ENCODE measurements at places on chromosomes 2 and 18.

DNA sequence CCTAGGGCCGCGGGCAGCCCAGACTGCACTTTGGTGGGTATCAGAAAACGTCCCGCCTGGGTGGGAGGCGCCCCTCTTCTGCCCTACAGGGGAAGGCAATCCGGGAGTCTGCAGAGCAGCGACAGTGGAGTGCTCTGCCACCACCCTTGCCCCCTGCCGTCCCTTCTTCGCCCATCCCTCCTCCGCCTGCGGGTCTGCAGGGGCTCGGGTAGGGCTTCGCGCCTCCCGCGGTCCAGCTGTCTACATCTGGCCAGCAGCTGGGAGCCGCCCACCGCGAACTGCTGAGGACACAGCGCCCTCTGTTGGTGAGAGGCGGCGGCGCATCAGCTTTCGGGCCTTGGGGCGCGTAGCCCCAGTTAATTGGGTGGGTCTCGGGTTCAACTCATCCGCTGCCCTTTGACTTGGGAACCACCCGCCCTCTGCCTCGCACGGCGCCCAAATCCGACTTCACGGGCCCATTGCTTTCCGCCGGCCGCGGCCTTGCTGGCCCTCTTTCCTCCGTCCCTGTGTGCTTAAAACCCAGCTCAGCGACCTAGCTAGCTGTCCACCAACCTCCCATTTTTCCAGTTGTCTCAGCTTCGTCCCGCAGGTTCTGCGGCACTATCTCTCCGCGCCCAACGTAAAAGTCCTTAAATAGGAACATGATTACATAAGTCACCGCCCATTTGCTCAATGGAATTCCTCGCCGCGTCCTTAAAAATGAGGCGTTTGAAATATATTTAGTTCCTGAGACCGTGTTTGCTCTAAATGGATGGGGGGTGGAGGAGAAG, 17.6 kb downstream of the WNT10A start:
- peak; percentile 91 for DNase-seq

DNA sequence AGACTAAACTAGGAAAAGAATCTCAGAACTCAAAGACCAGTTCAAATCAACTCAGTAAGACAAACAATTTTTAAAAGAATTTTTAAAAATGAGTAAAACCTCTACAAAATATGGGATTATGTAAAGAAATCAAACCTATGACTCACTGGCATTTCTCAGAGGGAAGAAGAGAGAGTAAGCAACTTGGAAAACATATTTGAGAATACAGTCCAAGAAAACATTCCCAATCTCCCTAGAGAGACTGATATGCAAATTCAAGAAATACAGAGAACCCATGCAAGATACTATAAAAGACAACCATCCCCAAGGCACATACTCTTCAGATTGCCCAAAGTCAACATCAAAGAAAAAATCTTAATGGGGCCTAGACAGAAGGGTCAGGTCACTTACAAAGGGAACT, 162.7 kb downstream of the WDPCP start:
- DNase-seq = no peak

- no peak for DNase-seq
Observed at GRCh38 chr2:36672199-36672598, 24.3 kb upstream of the VIT start.

DNA sequence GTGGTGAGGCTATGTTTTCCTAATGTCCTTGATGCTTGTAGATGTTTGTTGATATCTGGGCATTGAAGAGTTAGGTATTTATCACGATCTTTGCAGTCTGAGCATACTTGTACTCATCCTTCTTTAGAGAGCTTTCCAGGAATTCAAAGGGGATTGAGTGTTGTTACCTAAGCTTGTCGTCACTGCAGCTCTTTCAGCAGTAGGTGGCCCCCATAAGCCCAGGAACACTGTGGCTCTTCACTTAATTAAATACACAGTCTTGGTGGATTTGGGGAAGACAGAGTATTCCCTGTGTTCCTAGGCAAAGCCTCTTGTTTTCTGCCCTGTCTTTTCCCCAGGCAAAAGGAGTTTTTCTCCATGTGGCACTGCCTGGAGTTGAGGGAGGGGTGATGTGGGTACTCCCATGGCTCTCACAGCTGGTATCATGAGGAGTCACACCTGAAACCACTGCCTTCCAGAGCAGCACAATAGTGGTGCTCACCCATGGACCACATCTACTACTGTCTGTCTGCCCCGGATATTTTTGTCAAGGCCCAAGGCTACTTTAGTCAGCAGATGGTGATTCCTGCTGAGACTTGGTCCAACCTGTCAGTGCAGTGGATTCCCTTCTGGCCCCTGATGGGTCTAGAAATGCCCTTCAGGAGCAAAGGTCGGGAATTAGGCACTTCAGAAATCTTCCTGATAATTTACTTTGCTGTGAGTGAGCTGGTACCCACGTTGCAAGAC, 95.7 kb downstream of the GALNT13 start:
- DNase-seq = no peak

- DNase-seq = peak; percentile 91
Observed at GRCh38 chr18:79962835-79963657, 1.4 kb upstream of the HSBP1L1 start.

- no peak for DNase-seq
Observed at GRCh38 chr18:10086458-10087210, 172.8 kb downstream of the VAPA start.

DNA sequence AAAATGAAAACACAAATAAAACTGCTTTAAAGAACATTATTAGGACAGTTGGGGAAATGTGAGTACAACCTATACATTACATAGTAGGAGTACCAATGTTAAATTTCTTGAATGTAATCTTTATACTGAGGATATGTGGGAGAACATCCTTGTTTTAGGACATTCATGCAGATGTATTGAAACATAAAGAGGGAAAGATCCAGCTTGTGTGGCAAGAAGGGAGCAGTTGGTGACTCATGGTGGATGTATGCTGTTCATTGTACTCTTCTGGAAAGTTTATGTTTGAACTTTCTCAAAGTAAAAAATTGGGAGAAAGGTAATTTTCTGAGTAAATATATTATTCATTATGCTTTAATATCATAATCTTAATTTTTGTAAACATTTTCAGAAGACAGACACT, 132.1 kb upstream of the DLGAP1 start:
- DNase-seq = no peak

GRCh38 chr2:38301340-38301968, 75.6 kb downstream of the ATL2 start:
- no peak for DNase-seq

DNA sequence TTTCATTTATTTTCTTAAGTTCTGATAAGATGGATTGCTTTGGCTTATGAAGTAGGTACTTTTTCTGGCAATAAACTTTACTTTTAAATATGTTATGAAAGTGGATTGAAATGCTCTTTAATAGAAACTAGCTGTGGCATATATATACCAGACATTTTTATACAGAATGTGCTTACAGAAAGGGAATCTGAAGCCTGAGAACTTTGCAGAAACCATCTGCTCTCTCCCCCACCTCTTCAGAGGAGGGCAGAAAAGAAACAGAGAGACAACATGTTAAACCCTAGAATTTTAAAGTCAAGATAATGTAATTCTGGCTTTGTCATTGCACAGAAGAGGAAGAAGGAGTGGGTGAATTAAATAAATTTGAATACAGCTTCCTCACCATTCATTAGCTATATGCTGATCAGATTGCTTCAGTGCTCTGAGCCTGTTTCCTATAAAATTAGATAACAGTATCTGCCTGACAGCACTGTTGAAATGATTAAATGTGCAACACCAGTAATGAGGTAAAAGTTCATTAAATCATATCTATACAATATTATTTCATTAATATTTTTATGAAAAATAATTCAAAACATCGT, 247.3 kb downstream of the CNTNAP5 start:
- no peak for DNase-seq

DNA sequence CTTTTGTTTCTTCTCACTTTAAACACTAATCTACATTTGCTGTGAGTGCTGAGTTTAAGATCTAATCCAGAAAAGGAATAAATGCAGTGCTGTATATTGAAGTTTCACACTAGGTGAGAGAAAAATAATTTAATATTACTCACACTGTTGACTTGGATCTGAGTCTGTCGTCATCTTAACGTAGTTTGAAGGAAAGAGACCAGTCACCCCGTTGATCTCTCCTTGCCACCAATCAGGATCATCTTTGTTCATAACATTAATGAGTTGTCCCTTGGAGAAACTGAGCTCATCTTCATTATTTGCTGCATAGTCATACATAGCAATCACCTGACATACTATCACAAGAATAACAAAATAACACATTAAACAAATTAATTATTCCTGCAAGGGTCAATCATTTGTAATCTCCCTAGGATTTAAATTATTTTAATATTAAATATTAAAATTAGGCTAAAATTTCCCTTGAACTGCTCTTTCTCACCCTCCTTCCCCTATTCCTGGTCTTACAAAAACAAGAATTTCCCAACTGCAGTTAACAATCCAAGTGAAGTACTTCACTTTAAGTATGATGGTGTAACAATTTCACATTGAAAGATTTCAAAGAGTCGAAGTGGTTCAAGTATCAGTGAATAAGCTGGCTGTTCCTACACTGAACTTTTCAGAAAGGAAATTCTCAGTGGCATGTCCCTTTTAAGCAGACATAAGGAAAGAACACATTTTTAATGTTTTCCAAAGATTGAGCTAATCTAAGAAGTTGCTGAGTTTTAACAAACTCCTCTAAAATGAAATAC, 71.3 kb downstream of the FAM228A start:
- DNase-seq = no peak

DNA sequence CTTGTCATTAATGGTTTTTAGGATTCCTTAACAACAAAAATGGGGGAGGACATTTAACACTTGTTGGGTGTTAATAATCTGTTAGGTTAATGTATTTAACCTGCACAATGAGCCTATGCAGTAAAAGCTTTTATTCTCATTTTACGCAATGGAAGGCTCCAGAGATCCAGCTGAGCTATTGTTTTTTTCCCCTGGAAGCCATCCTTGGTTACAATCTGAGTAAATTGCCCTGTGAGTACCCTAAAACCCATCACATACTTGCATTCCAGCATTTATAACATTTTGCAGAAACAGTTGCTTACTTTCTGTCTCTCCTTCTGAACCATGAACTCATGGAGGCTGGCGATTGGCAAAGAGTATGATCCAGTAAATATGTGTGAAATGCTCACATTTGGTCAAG, 30.2 kb upstream of the DOCK10 start:
- DNase-seq = no peak

GRCh38 chr18:35075132-35075531, 33.9 kb downstream of the MAPRE2 start:
- DNase-seq = no peak

DNA sequence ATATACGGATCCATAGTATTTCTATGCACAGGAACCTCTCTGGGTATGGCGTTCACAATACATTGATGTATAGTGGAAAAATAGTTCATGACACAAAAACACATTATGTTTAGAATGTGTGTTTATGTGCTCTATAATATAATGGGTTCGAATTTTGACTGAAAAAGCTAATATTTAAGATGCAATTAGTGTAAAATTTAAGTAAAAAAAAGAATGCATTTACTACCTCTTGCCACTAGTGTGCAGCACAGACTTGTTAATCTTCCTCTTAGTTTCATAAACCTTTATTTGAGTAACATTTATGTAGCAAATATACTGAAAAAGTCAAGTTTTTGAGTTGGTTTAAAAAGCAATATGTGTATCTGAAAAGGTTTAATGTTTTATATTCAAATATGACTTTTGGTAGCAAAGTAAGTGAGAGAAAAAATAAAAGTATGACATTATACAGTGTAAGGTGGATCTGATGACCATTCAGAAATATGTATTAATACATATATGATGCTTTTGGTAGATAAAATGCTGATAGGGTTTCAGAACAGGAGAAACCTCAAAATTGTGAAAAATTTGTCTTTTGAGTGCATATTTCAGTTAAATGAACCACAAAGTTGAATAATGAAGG, 49.4 kb downstream of the CCDC102B start:
- DNase-seq = no peak

- no peak for DNase-seq
Observed at GRCh38 chr2:217065012-217065290, 205.1 kb upstream of the TNP1 start.

DNA sequence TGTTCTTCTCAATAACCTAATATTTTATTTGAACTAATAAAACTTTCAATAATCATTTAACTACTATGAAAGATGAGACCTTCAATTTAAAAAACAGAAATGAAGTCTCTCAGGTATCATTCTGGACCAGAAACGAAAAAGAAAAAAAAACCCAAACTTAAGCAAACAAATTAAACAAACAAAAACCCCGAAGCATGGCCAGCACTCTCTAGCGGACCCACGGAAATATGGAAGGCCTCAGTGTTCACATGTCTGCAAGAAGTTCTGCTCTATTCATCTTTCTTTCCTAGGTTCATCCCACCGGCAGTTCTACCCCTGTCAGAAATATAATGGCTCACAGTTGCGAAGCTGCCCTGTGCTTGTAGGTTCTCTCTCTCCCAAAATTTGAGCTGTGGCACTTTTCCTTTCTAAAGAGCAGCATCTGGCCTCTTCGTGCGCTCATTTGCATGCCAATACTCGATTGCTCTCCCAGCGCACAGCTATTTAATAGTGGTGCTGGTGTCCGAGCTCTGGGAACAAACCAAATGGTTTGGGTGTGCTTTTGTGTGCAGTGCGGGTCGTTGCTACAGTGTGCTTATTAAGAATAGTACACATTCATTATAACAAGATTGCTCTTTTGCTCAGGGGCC, 129.0 kb upstream of the ZEB2 start:
- DNase-seq = no peak

DNA sequence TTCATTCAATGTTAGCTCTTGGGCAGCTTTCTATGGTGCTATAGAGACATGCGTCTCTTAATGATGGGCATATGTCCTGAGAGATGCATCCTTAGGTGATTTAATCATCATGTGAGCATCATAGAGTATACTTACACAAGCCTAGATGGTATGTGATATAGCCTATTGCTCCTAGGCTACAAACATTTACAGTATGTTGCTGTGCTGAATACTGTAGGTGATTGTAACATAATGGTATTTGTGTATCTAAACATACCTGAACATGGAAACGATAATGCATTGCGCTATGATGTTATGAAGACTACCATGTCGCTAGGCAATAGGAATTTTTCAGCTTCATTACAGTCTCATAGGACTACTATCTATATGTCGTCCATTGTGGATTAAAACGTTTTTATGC, 89.4 kb downstream of the ARHGAP15 start:
- no peak for DNase-seq

- no peak for DNase-seq
Observed at GRCh38 chr18:3211236-3211992, 8.4 kb downstream of the MYOM1 start.

GRCh38 chr2:72097276-72097675, 50.4 kb downstream of the CYP26B1 start:
- no peak for DNase-seq

DNA sequence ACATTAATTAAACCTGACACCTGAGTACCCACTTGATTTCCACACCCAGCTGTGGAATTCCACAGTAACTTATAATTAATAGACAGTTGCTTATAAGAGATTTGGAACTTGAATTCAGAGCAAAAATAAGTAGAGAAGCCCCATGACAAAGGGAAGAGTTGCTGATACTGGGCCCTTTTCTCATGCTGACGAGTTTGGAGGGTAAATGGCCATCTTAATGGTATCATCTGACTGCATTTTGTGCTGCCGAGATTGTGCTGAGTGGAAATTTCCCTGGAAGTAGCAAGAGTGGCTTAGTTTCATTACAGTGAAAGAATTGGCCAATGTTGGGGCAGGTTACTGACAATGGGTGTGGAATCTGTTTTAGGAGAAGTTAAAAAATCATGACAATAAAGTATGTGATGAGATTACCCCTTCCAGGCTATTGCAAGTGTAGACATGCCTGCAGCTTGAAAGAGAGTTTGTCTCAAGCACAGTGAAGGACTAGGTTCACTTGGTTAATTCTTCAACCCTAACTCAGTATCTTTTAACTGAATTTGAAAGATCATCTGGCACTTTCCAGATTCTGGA, 49.9 kb downstream of the VSNL1 start:
- no peak for DNase-seq
